ENCODE measurements at places on chromosomes 3 and 15. TPM values are rescaled to one million over a fixed set of nuclear protein-coding genes. Genes with fewer than 3 reads are reported as not detected.
A peak's percentile ranks its signal among the peaks of the same experiment; 100 is the strongest.

Gene ESYT3
- total RNA-seq = 0.56 TPM

- H3K36me3 ChIP-seq = no peaks in the 10 kb centered on the region
- no peak overlapping the region for H3K27ac ChIP-seq
- no peaks in the 10 kb centered on the region for H3K27me3 ChIP-seq
- DNase-seq = no peak
- H3K4me3 ChIP-seq = no peak overlapping the region
- H3K4me1 ChIP-seq = no peaks in the 10 kb centered on the region
These were observed 37.9 kb downstream of the ADIPOQ start for GRCh38 chr3:186880406-186880805.

Gene GOLGA8T
- not detected for total RNA-seq

Gene MAP3K13
- 23.5 TPM for total RNA-seq

DNA sequence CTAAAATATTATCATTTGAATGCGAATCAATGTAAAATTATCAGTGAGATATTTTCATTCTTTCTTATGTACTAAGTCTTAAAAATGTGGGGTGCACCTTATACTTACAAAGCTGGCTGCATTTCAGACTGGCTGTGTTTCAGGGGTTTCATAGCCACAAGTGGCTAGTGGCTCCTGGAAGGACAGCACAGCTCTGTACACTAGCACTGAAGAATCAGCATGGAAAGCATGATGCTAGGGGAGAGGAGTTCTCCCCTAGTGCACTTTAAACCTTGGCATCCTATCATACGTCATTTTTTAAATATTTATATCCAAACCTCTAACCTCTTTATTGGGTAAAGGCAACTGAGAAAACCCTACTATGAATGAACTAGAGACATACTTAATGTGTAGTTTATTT is 66.4 kb downstream of the ECT2 start:
- peaks cover 22% of the 10 kb centered on the region for H3K36me3 ChIP-seq
- H3K27ac ChIP-seq = no peak overlapping the region
- no peak for DNase-seq

DNA sequence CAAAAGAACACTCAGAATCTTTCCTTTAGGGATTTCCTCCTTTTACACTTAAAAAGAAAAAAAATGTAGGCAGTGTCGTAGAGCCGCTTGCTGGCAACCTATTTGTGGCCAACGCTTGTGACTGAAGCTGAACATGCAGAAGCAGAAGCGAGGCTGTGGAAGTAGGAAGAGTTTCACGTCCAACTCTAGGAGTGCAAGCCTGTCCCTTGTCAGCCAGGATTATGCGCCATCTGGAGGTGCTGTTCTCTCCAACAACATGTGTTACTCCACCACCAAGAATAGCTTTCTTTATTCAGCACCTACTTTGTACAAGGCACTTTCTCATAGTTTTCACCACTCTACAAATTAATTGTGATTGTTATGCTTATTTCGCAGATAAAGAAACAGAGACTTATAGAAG is 223.2 kb upstream of the LMCD1 start:
- H3K27ac ChIP-seq = no peak overlapping the region
- H3K4me3 ChIP-seq = no peak overlapping the region
- no peaks in the 10 kb centered on the region for H3K36me3 ChIP-seq
- H3K4me1 ChIP-seq = no peaks in the 10 kb centered on the region
- no peaks in the 10 kb centered on the region for H3K27me3 ChIP-seq

- no peak overlapping the region for H3K27ac ChIP-seq
- H3K4me3 ChIP-seq = no peak overlapping the region
- 0 out of 2 replicates have a peak, but pooled peaks cover 4% of the 10 kb centered on the region for H3K27me3 ChIP-seq
- no peak for DNase-seq
- H3K36me3 ChIP-seq = no peaks in the 10 kb centered on the region
These were observed 5.2 kb upstream of the PRKCD start for GRCh38 chr3:53155760-53156159.

Gene KBTBD13
- 0.15 TPM for total RNA-seq

Gene TRAIP
- 15.6 TPM for total RNA-seq

Gene C15orf61
- total RNA-seq = 5.2 TPM

- no peak overlapping the region for H3K27ac ChIP-seq
- DNase-seq = no peak
- no peaks in the 10 kb centered on the region for H3K27me3 ChIP-seq
- H3K4me3 ChIP-seq = no peak overlapping the region
- no peaks in the 10 kb centered on the region for H3K36me3 ChIP-seq
These were observed 372.6 kb upstream of the ATP11B start for GRCh38 chr3:182420741-182421140.

- no peak overlapping the region for H3K27ac ChIP-seq
- H3K4me3 ChIP-seq = no peak overlapping the region
- H3K4me1 ChIP-seq = peaks cover 6% of the 10 kb centered on the region
- no peaks in the 10 kb centered on the region for H3K36me3 ChIP-seq
These were observed 10.4 kb downstream of the GOLM2 start for GRCh38 chr15:44298878-44299277.

Gene MUSTN1
- total RNA-seq = 35.7 TPM

GRCh38 chr15:63576441-63576840 is 20.7 kb upstream of the FBXL22 start:
- H3K36me3 ChIP-seq = peaks cover 9% of the 10 kb centered on the region
- H3K27me3 ChIP-seq = no peaks in the 10 kb centered on the region
- DNase-seq = peak; percentile 57
- no peak overlapping the region for H3K4me3 ChIP-seq
- peaks cover 16% of the 10 kb centered on the region for H3K4me1 ChIP-seq

GRCh38 chr3:36923981-36924743 is 20.7 kb downstream of the TRANK1 start:
- DNase-seq = no peak
- H3K36me3 ChIP-seq = no peaks in the 10 kb centered on the region
- H3K27ac ChIP-seq = no peak overlapping the region
- no peaks in the 10 kb centered on the region for H3K27me3 ChIP-seq
- H3K4me3 ChIP-seq = no peak overlapping the region
- no peaks in the 10 kb centered on the region for H3K4me1 ChIP-seq

DNA sequence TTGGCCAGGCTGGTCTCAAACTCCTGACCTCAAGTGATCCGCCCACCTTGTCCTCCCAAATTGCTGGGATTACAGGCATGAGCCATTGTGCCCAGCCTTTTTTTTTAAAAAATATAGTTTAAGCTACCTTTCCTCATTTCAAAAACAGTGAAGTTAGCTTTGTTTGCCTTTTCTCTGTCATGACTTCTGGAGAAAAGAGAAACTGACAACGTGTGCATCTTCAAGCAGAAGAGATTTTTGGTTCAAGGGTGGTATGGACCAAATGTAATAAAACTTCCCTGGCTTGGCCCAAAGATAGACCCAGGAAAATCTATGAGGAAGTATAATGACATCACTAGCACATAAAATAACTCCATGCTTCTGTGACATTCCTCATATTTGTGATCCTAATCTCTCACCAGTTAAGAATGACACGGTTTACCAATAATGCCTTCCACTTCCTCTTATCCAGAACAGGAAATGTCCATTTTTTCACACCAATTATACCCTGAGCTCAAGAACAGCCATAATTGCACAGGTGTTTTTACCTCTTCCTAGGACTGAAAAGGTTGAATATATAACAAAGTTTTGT is 781.2 kb upstream of the NR2F2 start:
- H3K4me3 ChIP-seq = no peak overlapping the region
- H3K27ac ChIP-seq = no peak overlapping the region
- H3K27me3 ChIP-seq = no peaks in the 10 kb centered on the region
- no peak for DNase-seq

DNA sequence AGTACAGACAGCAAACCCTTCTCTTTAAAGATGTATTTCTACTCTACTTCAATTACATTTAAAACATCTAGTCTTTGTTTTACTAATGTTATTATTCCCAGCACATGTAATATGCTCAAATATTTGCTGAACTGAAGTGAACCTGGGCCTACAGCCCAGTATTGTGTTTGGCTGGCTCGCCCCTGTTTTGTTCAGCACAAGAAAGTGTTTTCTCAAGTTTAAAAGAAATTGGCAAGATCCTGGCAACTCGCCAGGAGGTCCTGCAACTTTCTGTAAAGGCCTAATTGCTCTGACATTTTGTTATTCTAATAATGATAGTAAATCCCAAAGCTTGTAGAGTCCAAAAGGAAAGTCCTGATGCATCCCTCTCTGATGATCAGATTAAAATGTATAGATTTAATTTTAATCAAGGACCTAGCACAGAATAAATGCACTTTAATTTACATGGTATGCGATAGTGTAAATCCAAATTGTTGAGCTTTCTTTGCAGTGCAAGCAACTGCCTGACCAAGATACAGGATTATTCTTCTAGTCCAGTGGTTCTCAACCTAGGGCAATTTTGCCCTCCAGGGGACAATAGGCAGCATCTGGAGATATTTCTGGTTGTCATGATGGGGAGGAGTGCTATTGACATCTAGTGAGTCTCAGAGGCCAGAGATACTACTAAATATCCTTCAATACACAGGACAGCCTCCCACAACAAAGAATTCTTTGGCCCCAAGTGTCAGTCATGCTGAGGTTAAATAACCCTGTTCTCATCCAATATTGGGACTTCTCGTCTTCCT is 35.7 kb upstream of the TMOD3 start:
- no peak overlapping the region for H3K27ac ChIP-seq
- DNase-seq = no peak
- H3K27me3 ChIP-seq = no peaks in the 10 kb centered on the region
- H3K36me3 ChIP-seq = no peaks in the 10 kb centered on the region
- H3K4me3 ChIP-seq = no peak overlapping the region

DNA sequence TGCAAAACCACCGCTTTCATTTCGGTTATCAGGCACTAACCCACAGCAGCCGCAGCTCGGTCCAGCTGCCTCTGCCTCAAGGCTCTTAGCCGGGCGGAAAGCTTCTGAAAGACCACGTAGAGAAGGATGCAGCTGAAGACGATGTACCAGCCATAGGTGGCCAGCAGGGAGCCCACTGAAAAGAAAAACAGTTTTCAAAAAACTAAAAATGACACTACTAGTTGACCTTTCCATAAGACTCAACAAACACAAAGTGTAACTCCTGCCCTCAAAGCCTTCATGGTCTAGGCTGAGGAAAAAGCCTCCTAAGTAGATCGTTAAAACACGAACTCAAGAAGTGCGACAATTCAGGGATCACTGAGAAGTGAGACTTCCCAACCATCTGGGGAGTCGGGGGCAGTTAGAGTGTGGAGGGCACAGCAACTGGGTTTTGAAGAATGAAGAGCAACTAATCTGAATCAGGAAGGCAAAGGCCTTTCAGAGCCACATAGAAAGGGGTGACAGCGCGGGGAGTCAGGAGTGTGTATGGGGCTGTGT is 716 bp downstream of the SELENOS start:
- peaks cover 53% of the 10 kb centered on the region for H3K36me3 ChIP-seq
- H3K4me3 ChIP-seq = peak overlapping the region; percentile 76
- H3K27me3 ChIP-seq = no peaks in the 10 kb centered on the region
- H3K4me1 ChIP-seq = peaks cover 12% of the 10 kb centered on the region
- peak overlapping the region; percentile 33 for H3K27ac ChIP-seq
